ENCODE measurements at places on chromosomes 12 and 14.

- no peak for DNase-seq
These were observed 108.8 kb downstream of the VEZT start for GRCh38 chr12:95326445-95326844.

DNA sequence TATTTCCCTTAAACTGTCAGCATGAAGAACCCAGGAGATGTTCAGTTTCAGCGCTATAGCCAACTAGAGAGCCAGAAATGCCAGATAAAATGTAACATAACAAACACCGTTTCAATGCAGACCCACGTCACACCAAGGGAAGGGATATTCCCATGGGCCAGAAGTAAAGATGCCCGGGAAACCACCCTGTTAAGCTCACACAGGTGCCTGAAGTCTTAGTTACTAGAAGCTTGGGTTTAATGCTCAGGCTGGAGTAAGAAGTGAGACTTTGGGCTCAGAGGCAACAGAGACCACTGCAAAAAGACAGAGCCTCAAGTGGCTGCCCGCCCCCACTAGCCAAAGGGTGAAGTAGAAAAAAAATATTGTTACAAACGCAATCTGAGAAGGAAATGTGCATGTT is 52.3 kb downstream of the SYNE3 start:
- DNase-seq = no peak

DNA sequence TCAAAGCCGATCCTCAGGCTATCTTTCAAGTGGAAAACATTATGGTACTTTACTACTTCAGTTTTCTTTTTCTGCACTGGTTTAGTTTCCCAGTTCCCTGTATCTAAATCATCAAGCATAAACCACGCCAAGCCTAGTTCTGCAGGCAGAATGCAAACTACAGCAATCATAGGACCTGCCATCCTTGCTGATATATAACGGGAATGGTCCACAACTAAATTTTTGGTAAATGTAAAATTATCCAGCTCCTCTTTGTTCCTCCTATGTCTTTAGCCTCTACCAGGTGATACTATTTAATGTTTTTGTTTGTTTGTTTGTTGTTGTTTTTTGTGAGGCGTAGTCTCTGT is 19.3 kb upstream of the PALS1 start:
- no peak for DNase-seq

DNA sequence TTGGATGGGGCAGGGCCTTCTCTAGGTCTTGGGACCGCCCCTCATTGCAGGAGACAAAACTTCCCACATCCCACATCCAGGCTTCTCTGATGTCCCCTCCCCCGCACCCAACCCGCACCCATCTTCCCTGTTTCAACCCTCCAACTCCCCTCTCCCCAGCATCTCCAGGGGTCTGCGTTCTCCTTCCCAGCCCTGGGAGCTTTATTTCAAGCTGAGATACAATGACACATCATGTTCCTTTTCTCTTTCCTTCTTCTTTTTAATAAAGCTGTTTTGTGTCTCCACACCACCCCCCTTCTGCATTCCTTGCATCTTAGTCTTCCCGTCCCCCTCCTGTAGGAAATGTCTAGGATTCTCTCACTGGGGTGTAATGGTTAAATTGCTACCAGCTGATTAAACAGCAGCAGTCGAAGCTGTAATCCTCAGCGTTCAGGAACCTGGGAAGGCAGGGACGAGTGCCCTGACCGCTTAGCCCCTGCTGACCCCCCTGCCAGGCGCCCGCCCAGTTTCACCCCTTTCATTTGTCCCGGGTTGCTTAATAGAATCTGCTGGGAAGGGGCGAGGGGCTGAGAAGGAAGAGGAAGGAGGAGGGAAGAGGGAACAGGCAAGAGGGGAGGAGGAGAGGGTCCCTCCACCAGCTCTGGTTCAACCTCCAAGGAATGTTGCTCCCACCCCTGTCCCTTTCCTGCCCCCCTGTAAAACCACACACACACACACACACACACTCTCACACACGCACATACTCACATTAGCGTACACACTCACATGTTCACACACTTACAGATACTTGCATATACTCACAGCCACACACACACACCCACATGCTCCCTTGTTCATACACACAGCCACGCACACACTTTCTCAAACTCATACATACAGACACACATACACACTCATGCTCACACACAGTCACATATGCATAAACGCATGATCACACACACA is 104.5 kb upstream of the MED13L start:
- peak; percentile 94 for DNase-seq

DNA sequence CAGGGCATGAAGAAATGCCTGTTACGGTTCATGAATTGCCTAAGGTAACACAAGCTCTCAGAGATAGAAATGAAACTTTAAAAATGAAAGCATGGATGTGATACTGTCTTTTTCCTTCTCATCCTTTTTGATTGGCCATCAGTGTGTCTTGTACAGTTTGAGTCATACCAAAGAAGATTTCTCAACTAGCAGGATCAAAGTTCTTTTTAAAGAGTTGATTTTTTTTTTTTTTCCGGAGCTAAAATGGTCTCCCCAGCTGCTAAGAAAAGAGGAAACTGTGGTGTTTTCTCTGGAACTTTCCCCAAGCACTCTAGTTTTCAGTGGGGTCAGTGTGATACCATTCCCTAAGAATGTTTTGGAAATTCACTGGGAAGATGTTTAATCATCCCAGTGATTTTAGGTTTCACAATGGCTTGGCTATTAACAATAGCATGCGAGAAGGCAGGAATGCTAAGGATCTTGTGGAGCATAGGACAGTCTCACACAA is 105.0 kb downstream of the ETNK1 start:
- DNase-seq = peak; percentile 68

GRCh38 chr12:2722806-2723205 is 72.0 kb upstream of the FKBP4 start:
- DNase-seq = peak; percentile 38

- peak; percentile 26 for DNase-seq
These were observed at the start of gene NDRG2 for GRCh38 chr14:21024585-21025370. NDRG2 (minus strand) TSS chr14:21025061; CDS start chr14:21023315, 1,746 bp downstream.

- DNase-seq = no peak
These were observed 1.3 kb downstream of the KSR2 start for GRCh38 chr12:117967512-117967911.

DNA sequence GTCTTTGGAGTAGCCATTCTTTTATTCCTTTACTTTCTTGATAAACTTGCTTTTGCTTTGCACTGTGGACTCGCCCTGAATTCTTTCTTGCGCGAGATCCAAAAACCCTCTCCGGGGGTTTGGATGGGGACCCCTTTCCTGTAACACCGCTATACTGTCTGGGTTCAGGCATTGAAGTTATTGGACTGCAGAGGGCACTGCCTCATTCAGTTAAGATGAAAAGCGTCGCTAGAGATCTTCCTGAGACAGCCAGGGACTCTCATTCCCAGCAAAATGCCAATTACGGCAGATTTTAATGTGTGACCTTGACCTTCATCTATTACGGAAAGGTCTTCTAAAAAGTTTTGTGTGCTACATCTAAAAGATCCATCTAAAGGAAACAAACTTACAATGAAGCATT is 17.3 kb upstream of the RIMKLB start:
- DNase-seq = no peak

GRCh38 chr12:7130701-7131501 is 730 bp downstream of the CLSTN3 start:
- DNase-seq = peak; percentile 43

DNA sequence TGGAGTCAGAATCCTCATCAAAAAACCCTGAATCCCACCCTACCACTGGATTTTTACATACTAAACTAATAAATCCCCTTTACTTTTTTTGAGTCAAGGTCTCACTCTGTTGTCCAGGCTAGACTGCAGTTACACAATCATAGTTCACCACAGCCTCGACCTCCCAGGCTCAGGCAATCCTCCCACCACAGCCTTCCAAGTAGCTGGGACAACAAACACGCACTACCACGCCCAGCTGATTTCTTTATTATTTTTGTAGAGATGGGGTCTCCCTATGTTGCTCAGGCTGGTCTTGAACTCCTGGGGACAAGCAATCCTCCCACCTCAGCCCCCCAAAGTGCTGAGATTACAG is 24.3 kb downstream of the SPTSSA start:
- no peak for DNase-seq

GRCh38 chr12:108589028-108589839 is 8.7 kb downstream of the TMEM119 start:
- peak; percentile 81 for DNase-seq

GRCh38 chr12:101767537-101767936 is 28.3 kb upstream of the SYCP3 start:
- DNase-seq = no peak

DNA sequence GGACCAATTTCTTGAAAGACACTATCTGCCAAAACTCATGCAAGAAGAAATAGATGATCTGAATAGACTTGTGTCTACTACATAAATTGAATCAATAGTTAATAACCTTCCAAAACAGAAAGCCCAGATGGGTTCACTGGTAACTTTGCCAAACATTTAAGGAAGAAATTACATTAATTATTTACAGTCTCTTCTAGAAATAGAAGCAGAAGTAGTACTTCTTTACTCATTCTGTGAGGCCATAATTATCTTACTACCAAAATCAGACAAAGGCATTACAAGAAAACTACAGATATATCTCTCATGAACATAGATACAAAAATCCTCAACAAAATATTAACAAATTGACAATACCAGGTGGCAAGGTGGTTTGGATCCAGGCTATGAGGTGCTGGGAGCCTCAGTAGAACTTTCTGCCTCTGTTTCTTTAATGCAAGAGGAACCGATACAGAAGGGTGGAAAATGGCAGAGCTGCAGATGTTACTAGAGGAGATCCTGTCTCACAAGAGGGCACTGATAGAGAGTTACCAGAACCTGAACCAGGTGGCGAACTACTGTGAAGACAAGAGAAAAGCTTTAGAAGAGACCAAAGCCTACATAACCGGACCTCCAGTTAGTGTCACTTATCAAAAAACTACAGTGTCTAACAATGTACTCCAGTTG is 33.7 kb upstream of the KTN1 start:
- no peak for DNase-seq

- no peak for DNase-seq
These were observed 99.9 kb downstream of the C12orf50 start for GRCh38 chr12:87929346-87929745.

Data from RPMI7951 (cell line).